ENCODE measurements at places on chromosomes 1 and 21.
A peak's percentile ranks its signal among the peaks of the same experiment; 100 is the strongest.

GRCh38 chr1:182206626-182207239 lies 145.2 kb upstream of the ZNF648 start:
- H3K27me3 ChIP-seq: no peaks in the 10 kb centered on the region
- H3K4me3 ChIP-seq: no peak overlapping the region
- peak; percentile 88 for ATAC-seq
- no peaks in the 10 kb centered on the region for H3K36me3 ChIP-seq
- H3K4me1 ChIP-seq: no peaks in the 10 kb centered on the region
- H3K27ac ChIP-seq: peak overlapping the region; percentile 36

- no peak for ATAC-seq
- no peaks in the 10 kb centered on the region for H3K27me3 ChIP-seq
- no peaks in the 10 kb centered on the region for H3K36me3 ChIP-seq
- H3K27ac ChIP-seq: no peak overlapping the region
Observed at GRCh38 chr1:215001419-215002021, 81.0 kb upstream of the KCNK2 start.

DNA sequence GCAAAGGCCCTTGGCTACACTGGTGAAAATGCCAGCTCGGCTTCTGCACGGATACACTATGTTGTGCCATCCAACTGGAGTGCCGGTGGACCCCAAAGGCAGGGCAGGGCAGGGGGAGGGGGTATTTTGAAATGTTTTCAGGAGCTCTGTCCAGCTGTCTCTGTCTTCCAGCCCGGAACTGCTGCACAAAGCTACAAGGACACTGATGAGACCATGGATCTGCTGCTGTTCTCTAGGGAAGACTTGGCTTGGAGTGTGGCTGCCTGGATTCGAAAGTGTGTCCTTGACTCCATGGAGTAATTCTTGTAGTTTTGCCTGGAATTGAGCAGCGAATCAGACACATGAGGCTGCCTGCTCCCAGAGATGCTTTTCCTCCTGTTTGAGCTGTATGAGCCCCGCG lies 42.4 kb downstream of the TTC39A start:
- H3K36me3 ChIP-seq: no peaks in the 10 kb centered on the region
- no peaks in the 10 kb centered on the region for H3K27me3 ChIP-seq
- H3K4me3 ChIP-seq: no peak overlapping the region
- no peak overlapping the region for H3K27ac ChIP-seq

DNA sequence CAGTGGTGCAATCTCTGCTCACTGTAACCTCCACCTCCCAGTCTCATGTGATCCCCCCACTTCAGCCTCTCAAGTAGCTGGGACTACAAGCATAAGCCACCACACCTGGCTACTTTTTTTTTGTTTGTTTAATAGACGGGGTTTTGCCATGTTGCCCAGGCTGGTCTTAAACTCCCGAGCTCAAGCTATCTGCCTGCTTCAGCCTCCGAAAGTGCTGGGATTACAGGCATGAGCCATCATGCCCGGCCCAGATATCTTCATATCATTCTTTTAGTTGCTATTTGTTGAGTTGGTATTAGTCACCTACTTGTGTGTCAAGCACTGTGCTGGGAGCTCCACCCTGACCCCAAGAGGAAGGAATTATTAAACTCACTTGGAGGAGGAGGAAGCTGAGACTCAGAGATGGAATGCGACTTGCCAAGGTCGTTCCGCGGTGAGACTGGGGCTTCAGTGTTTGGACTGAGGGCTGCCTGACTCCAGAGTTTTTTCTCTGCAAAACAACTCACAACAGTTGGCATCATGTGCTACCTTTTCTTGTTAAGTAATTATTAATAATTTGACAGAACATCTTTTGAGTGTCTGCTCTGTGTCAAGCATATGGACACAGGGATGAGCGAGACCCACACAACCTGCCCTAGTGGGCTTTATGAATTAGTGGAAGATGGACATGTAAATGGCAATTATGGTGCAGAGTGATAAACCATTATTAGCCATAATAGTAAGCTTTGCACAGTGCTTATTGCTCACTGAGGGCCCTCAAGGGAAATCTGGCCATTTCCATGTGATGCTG lies 132.0 kb downstream of the FOXD2 start:
- peak; percentile 74 for ATAC-seq
- no peaks in the 10 kb centered on the region for H3K4me1 ChIP-seq
- no peak overlapping the region for H3K27ac ChIP-seq
- no peaks in the 10 kb centered on the region for H3K36me3 ChIP-seq
- H3K27me3 ChIP-seq: peaks cover 77% of the 10 kb centered on the region

DNA sequence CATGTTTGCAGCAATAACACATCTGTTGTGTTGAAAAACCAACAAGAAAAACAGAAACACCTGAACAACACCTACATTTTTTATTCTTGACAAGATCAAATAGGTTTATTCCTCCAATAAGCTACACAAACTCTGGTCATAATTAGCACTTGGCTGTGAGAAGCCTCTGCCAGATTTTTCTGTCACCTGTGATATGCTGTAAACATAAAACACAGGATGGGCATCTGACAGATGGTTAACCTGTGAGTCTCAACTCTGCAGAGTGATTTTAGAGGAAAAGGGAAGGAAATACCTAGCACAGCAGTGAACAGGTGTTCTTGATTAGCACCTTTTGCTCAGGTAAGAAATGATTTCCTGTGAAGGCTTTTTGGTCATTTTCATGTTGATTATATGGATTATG lies 175.4 kb upstream of the COA6 start:
- H3K4me3 ChIP-seq: no peak overlapping the region
- no peak for ATAC-seq
- no peak overlapping the region for H3K27ac ChIP-seq
- H3K4me1 ChIP-seq: no peaks in the 10 kb centered on the region
